Activated naive CD4-positive, alpha-beta T cell treated with anti-CD3 and anti-CD28 coated beads for 36 hours (primary cell): ENCODE measurements at places on chromosomes 4 and X.

DNA sequence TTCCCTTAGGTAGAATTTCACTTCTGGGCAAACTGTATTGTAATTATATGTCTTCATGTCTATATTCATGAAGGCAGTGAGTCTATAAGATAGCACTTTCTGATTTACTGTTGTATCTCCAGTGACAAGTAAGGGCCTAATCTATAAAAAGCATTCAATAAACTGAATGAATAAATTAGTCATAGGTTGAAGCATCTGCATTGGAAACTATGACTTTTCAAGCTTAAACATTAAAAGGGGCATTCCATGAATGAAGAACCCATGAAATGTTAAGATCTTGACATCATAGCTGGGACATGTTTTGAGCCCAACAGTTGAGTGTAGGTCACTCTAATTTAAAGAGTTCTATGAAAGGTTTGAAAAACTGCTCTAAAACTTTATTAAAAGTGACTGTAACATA, 159.3 kb upstream of the LCORL start:
- no peak for DNase-seq

DNA sequence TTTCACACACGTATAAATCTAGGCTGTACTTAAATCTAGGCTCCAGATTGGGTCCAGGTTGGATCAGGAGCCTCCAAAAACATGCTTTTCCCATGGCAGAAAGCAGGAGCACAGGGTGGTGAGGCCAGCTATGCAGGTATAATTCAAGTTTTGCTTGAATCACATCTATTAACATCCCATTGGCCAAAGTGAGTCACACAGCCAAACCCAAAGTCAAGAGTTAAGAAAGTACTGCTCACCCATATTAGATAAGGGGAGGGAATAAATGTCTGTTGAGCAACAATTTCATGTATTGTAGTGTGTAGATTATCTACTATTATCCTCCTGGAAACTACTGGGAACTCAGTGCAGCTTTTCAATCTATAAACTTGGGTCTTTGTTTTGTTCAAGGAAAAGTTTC, 12.8 kb downstream of the SUPT20HL2 start:
- no peak for DNase-seq

DNA sequence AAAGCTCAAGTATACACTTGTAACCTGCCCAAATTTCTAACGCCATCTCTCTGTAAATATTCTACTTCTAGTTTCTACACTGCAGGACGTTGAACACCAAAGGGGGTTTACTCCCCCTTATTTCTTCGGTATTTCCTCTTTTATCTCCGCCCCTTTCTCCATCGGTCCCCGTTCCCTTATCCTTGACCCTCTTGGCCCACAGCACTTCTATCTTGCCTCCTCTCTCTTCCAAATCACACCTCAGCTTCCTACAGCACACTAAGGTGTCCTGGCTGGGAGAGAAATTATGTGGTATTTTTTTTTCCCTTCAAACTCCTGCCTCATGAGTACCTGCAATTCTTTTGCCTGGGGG, 715 bp downstream of the ZMAT1 start:
- no peak for DNase-seq

- peak; percentile 65 for DNase-seq
Observed at GRCh38 chr4:39032218-39033085, at the start of gene TMEM156. Gene TMEM156 (minus strand): TSS chr4:39032409. CDS start chr4:39032313, 96 bp downstream.

GRCh38 chr4:109691411-109691920, 11.8 kb downstream of the CASP6 start:
- DNase-seq = no peak

- DNase-seq = no peak
Observed at GRCh38 chr4:101398807-101399206, 51.5 kb upstream of the PPP3CA start.

DNA sequence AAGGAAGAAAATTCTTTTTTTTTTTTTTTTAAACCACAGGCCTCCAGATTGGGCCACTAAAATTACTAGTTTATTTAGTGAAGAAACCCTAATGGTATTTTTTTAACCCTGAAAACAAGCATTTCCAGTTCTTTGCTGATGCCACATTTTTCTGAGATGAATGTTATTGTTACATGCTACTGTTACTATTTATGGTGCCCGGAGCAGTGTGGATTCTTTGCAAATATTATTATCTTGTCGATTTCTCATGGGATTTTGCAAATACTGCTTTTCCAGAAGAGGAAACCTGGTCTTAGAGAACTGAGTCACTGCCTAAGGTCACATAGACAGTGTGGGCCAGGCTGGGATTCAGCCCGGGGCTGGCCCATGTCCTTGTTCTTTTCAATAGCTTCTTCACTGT, 8.7 kb upstream of the ALAS2 start:
- no peak for DNase-seq

- no peak for DNase-seq
Observed at GRCh38 chr4:145043306-145043705, 54.7 kb downstream of the ANAPC10 start.

DNA sequence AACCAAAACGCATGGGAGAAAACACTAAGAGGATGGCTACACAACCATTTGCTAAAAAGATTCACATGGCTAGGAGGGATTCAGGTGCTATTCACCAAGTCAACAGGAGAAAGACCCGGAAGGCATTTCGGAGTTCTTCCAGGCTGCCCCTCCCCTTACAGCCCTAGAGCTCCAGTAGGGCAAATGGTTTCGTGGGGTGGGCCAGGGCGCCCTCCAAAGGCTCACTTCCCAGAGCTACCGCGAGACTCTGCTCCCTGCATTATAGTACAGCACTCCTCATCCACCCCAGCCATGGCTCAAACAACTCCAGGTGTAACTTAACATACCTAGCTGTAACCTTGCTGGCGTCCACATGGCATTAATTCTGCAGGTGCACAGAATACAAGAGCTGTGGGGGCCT, 179.7 kb downstream of the SLC39A8 start:
- DNase-seq = no peak

- DNase-seq = no peak
Observed at GRCh38 chr4:165779950-165780670, 92.9 kb upstream of the TLL1 start.

GRCh38 chr4:180084561-180084960, 2158.6 kb upstream of the TENM3 start:
- DNase-seq = no peak
